ENCODE measurements at places on chromosomes 7 and 10.

DNA sequence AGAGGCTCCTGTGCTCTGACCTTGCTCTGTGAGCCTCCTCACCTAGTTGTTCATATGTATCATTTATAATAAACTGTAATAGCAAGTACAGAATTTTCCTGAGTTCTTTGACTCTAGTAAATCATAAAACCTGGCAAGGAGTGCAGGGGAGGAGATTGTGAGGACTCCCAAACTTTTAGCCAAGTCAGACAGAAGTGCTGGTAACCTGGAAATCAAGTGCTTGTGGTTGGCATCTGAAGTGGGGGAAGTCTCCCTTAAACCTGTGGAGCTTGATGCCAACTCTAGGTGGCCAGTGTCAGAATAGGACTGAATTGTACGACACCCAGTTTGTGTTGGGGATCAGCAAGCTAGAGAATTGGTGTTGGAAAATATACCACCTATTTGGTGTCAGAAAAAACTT is 206.3 kb upstream of the GRB10 start:
- no peak for DNase-seq

DNA sequence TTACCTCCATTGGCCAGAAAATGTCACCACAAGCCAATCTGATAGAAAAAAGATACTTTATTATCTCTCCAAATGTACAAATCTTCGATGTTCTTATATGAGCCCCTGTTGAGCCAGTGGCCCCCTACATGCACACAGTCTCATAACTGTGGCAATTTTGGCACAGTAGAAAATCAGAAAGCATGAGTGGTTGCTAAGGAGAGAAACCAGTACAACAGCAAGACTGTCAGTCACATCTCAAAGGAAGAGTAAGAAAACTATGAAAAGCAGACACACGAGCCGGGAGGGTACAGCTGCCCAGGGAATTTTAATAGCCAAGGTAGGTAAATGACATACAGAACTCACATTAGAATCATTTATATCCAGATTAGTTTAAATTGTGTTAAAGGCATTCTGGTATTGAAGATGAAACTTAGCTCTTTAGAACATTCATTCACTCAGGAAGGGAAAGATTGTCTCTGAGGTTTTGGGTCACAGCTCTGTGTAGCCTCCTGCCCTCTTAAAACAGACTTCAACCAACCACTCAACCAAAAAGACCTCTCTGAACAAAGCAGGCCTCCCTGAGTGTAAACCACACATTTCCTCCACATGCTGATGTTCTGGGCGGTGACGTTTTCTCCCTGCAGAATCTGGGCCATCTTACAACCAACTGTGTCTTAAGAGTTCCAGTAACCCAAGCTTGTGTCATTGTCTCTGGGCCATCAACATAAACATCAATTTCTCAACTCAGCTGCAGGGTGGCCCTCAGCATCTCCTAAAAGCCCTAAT is 80.8 kb upstream of the ADAM12 start:
- DNase-seq, result no peak

DNA sequence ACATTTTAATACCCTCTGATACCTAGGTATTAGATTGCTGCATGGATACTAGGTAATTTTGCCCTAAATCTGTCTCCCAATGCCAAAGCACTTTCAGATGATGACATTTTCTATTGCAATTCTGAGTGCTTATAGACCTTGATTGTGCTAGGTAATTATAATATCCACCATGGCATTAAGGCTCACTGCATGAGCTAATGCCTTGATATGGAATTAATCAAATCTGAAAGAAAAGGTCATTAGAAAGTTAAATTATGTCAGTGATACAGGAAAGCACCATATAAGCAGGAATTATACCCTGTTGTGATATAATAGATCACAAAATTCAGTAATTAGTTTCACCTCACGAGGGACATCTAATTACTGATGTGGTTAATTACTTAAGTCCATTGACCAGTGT is 521.4 kb downstream of the DNAJB9 start:
- no peak for DNase-seq

DNA sequence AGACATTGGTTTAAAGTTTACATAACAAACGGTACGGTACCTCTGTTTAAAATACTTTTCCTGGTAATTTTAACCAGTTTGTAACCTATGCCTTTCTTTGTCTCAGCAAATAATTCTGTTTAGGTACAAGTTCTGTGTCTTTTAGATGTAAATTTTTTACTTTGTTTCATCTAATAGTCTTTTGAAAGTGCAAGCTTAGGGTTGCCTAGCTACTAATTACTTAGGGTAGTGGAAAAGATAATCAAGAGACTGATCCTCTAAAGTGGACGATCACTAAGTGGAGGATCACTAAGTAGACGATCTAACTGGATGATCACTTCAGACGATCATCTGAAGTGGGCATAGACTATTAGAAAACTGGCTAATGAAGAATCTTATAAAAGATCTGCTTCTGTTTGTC is 16.1 kb upstream of the FKBP9 start:
- no peak for DNase-seq

DNA sequence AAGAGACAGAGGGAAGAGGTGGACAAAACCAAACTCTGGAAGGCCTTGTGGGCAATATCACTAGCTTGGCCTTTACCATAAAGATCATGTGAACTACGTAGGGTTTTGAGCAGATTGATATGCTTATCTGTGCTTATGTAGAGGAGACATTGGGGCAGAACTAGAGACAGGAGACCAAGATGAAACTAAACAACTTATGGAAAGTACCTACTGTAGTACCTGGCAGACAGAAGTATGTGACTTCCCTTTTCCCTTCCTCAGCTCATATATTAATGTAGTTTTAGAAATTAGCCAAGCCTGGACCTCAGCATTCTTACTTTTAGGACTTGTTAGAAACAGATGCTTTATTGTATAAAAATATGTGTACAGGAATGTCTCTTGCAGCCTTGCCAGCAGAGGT is 14.0 kb upstream of the IL6 start:
- DNase-seq, result no peak

- DNase-seq, result no peak
Observed at GRCh38 chr10:75619635-75620034, 188.2 kb downstream of the LRMDA start.

DNA sequence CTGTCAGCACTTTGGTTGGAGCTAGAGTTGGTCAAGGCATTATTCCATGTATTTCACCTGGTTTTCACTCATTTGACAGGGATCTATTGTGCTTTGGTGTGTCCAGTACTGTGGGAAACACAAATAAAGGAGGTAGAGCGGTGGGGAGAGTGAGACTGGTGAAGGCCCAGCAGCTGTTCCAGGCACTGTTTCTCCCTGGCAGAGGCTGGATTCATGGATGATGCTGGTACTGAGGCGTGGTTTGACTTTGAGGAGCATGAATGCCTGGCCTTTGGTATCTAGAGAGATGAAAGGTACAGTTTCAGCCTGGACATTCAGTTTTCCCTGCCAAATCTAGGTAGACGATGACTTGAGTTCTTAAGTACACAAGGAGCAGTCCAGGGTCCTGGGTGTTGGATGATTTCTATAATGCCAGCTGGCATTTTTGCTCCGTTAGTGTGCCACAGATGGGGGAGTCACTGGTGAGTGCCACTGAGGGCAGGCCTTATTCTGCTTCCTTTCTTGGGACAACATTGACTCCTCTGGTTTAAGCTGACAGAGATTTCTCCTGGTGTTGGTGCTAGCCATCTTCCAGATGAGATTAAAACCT is 162.2 kb upstream of the BMPER start:
- no peak for DNase-seq

DNA sequence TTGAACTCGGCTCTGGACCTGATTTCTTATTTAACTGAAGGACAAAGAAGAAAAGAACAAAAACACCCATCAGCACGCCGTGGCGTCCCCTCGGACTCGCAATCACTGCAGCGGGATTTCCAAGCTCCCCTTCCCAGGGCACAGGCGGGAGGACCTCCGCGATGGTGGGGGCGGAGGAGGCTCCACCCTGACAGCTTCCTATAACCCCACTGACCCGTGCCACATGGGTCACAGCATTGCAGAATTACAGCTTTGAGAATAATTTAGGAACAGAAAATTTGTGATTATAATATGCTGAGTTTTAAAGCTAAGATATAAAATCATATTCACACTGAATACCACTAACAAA is 129.7 kb upstream of the SEC61G start:
- DNase-seq, result no peak

GRCh38 chr10:70711177-70711576 is 38.9 kb downstream of the ADAMTS14 start:
- DNase-seq, result no peak

DNA sequence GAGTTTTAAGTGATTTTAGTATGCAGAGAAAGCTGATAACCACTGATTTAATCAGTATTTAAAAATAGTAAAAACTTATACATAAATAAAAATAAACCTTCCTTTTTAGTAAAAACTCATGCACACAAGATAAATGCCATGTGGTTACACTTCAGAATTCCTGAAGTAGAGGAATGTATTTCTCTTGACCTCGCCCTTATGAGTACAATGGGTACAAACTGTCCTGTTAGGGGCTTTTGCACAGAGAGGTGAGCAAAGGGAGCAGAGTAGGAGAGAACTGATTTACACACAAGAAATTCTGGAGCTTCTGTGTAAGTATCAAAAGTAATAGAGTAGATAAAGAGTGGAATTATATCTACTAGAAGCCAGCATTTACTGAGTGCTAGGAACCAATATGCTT is 279.6 kb downstream of the PPP1R3A start:
- DNase-seq, result no peak

- no peak for DNase-seq
Observed at GRCh38 chr7:1112625-1113547, 25.0 kb downstream of the GPER1 start.

DNA sequence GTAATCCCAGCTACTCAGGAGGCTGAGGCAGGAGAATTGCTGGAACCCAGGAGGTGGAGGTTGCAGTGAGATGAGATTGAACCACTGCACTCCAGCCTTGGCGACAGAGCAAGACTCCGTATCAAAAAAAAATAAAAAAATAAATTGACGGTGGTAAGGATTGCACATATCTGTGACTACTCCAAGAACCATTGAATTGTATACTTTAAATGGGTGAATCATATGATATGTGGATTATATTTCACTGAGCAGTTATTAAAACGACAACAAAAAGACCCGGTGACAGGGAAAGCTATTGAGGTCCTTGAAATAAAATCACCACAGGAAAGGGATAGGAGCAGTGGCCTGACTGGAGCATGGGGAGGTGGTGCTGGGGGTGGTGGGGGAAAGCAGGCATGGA is 31.2 kb upstream of the COMTD1 start:
- no peak for DNase-seq

DNA sequence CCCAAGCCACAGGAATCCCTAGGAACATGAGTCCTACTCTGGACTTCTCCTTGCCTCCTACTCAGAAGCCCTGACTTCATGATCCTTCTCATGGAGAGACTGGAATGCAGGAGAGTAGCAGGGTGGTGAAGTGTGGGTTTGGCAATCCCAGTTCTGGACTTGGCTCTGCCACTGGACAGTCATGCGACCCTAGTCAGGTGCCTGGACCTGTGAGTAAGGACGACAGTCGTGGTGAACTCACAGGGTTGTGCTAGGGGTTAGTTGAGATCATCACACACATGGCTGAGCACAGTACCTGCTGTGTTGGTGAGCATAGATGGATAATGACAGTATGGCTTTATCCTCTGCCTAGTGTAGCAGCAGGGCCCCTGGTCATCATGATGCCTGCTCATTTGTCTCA is 117.9 kb downstream of the LRRC18 start:
- DNase-seq, result no peak

GRCh38 chr7:96996958-96997511 is 8.3 kb upstream of the DLX6 start:
- DNase-seq, result no peak

GRCh38 chr10:49595003-49595712 is 15.0 kb upstream of the SLC18A3 start:
- no peak for DNase-seq

DNA sequence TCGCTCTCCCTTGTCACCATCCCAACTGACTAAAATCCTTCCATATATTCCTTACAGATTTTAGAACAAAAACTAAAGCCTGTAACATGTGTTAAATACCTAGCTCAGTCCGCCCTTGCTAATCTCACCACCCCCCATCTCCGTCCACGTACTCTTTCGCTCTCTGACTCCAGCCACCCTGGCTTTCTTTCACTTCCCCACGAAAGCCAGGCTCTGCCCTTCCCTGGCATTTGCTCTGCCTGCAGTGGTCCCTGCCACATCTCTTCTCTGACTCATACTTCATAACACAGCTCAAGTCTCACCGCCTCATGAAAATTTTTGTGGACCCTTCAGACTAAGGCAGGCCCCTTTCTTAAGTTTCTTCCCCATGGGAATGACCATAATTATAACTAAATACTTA is 11.7 kb upstream of the GPAM start:
- DNase-seq, result no peak

GRCh38 chr10:73974309-73974946 is 23.5 kb upstream of the VCL start:
- no peak for DNase-seq

- no peak for DNase-seq
Observed at GRCh38 chr10:48899781-48900180, 39.9 kb downstream of the LRRC18 start.

- DNase-seq, result no peak
Observed at GRCh38 chr7:90980545-90980944, 283.7 kb upstream of the FZD1 start.

- DNase-seq, result no peak
Observed at GRCh38 chr10:4177791-4178190, 392.8 kb upstream of the KLF6 start.

DNA sequence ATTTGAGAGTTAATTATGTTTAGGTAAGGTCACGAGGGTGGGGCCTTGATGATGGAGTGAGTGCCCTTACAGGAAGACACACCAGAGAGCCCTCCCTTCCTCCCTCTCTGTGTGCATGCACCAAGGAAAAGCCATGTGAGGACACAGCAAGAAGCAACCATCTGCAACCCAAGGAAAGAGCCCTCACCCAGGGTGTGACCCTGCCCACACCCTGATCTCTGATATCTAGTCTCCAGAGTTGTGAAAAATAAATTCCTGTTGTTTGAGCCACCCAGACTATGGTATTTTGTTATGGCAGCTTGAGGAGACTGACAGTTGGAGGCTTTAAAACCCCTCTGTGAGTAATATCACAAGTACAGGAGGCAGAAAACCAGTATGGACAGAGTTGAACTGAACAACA is 15.0 kb upstream of the MCM10 start:
- no peak for DNase-seq

DNA sequence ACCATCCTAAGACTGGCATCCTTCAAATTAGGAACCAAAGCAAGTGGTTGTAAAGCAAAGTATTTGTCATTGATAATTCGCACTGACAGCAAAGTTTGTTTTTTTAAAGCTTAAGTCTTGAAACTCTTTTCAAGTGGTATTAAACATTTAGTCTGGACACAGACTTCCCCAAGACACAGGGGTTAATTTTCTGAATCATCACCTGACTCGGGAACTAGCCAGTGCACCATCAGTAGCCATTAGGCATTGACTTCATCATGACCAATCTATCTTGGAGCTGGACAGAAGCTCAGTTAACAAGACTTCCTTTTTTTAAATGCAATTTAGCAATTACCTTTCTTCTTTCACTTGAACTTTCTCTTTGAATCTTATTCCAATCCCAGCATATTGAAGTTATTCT is 210.6 kb downstream of the ZNF365 start:
- no peak for DNase-seq

- no peak for DNase-seq
Observed at GRCh38 chr7:18890885-18891621, 226.4 kb downstream of the TWIST1 start.

GRCh38 chr7:77337456-77337990 is 78.6 kb downstream of the GSAP start:
- no peak for DNase-seq

GRCh38 chr7:73936967-73937366 is 76.0 kb downstream of the TMEM270 start:
- DNase-seq, result no peak

GRCh38 chr7:26500749-26501352 is 209.2 kb downstream of the SNX10 start:
- no peak for DNase-seq
